ENCODE measurements at places on chromosomes 3 and 15. TPM values are rescaled to one million over a fixed set of nuclear protein-coding genes. Genes with fewer than 3 reads are reported as not detected.

The EPHB1 gene
- total RNA-seq: 20.9 TPM

- DNase-seq: no peak
Observed at GRCh38 chr3:7520059-7520458, 659.1 kb downstream of the GRM7 start.

DNA sequence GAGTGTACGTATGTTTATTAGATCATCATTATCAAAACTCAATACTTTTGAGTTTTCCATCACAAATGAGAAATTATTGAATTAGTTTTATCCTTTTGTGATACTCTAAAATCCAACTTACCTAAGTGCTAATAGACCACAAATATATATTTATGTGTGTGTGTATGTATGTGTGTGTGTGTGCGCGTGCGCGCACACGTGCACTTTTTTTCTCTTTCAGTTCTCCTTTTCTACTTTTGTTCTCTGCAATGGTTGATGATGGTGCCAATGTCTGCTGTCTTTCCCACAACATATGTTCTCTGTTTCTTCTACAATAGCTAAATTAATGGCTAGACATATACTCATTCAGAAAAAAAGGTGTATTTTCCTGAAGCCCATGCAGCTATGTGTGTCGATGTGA lies 571.6 kb upstream of the ARPP21 start:
- no peak for DNase-seq

- no peak for DNase-seq
Observed at GRCh38 chr3:133956353-133956752, 60.7 kb upstream of the RAB6B start.

DNA sequence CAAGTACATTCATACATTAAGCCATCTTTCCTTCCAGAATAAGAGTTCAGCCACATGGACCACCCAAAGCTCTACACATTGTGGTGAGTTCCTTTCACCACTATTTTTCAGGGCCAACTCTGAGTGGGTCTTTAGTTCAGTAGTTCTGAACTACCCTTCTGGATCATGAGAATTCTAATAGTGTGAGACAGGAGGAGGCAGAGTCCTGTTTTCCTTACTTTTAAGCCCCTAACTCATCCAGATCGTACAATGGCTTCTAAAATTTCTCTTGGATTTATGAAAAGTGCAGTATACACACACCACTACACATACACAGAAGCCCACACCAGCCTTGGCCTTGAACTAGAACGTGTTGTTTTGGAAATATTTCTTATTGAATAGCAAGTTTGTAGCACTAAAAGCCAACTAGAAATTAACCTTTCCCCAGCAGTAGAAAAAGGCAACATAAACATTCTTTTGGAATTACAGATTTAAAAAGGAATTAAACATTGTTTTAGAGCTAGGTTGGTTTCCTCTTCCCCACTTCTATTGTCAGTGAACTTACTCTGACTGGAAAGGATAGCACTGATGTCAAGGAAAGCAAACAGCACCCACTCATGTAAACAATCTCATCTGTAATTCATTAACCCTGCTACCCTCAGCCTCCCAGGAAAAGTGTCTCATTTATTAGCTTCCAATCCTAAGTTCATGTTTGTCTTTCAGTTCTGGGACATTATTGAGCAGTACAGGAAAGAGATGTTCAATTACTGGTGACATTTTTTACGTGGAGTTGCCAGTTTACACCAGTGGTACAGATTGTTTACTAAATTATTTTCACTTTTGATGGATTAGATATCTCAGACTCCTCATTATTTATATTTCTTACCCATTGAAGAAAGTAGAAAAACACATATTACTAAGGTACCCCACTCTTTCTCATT lies 95.7 kb upstream of the AGTR1 start:
- DNase-seq: no peak

Measured in dorsolateral prefrontal cortex (tissue), 122 donors.